Stimulated activated CD4-positive, alpha-beta T cell treated with anti-CD3 and anti-CD28 coated beads, Interleukin-4, amount 100 ng/mL, for 48 hours (primary cell): ENCODE measurements at places on chromosomes 12 and 14.

DNA sequence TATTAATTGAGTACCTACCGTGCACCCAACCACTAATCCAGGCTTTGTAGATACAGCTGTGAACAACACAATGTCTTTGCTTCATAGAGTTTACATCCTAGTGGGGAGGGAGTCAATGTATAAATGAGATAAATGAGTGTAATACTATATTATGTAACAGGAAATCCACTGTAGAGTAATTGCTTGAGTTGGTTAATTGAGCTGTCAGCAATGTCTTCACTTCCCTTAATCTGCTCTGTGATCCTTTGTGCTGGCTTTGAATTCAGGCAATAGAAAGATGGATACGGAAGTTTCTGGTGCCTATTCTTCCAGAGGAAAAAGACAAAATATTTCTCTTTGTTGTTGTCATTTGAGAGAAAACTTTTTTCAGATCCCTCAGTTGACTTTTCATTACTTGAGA, 104.0 kb upstream of the SLC16A7 start:
- DNase-seq, result no peak

DNA sequence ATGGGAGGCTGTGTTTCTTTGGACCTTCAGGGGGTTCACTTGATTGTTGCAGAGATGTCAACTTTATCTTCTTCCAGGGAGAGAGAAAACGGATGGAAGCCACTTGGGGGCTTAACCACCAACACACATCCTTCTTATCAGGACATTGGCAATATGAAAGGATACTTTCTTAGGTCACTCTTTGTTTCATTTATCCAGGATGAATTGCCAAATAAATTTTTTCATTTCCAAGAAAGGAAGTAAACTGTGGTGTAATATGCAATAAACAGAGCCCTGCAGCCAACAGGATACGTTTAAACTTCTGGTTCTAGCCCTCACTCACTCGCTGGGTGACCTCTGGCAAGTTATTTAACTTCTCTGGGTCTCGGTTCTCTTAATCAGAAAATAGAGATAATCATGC, 77.8 kb downstream of the CCDC60 start:
- DNase-seq, result no peak

DNA sequence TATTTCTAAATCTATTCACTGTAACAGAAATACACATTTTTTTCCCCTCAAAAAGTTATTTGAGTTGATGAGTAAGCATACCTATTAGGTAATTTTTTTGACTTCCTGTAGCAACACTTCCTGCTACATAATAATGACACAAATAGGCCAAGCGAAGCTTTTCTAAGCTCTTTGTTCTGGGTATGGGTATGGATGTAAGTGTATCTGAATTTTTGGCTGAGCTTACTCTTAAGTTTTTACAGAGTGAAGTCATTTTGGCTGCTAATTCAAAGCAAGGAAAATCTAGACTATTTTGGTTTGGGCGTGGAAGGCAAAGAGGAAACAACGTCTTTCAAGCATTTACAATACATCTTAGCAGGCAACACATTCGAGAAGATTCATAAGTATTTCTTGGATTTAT, 1206.0 kb upstream of the FLRT2 start:
- no peak for DNase-seq

DNA sequence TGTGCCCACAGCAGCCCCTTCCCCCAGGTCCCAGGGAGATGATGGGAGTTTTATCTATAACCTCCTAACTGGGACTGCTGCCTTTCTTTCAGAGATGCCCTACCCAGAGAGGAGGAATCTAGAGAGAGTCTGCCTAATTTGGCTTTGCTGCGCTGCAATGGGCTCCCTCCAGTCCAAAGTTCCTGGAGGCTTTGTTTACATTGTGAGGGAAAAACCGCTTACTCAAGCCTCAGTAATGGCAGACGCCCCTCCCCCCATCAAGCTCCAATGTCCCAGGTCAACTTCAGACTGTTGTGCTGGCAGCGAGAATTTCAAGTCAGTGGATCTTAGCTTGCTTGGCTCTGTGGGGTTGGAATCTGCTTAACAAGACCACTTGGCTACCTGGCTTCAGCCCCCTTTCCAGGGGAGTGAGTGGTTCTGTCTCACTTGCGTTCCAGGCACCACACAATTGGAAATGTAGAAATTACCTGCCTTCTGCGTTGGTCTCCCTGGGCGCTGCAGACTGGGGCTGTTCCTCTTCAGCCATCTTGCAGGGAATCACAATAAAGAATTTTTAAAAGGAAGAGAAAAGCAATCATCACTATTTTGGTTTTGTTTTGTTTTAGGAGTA, 262.5 kb downstream of the FOXG1 start:
- no peak for DNase-seq
